Aorta (tissue), 5 donors: ENCODE measurements at places on chromosomes 2 and 18.
A peak's percentile ranks its signal among the peaks of the same experiment; 100 is the strongest.

GRCh38 chr2:179250848-179251504 is 13.7 kb downstream of the SESTD1 start:
- no peak for DNase-seq

DNA sequence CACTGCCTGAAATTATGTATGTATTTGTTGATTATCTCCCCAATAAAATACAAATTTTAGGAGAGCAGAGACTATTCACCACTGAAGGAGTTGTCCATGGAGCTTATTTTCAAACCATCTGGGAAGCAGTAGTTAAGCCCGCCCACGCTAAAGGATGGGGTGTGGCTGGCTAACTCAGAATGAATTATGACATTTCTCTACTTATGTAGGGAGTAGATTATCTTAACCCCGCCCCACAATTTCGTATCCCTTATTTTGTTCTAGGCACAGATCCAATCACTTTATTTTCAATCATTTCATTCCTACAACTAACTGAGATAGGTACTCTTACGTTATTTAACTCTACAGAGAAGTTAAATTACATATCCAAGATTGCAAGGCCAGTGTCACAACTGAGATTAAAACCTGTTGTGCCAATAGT is 1.4 kb upstream of the LAPTM4A start:
- peak; percentile 73 for DNase-seq

DNA sequence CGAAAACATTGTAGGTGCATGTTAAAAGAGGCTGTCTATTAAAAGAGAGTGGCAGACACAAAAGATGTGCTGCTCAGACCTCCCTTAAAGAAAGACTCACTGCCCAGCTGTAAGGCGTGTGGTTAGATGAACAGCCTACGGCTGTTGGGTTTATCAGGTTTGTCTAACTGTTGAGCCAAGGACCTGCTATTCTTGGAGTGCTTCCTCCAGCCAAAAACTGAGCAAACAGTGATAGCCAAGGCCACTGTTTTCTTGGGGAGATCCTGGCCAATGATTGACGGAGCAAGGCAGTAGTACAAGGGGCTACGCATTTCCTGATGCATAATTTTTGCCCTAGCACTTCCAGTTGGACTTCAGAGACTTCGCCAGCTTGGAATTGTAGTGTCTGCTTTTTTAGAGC is 1.4 kb upstream of the RAB3GAP1 start:
- DNase-seq = no peak

GRCh38 chr2:25714740-25715139 is 41.4 kb upstream of the DTNB start:
- DNase-seq = no peak

DNA sequence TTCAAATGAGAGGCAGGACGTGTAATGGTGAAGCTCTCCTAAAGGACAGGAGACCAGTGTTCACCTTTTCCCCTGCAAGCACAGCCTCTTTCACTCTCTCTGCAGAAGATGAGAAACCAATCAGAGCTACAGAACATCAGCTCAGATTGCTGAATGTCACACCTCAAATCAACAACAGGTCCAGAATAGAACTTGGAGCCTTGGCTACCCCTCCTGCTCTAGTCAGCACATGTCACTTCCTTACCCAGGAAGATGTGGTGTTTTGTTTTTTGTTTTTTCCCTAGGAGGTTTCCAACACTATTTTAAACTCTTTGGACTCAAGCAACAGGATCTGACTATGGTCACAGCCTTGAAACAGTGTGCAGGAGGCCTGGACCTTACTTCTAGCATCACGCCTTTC is 41.3 kb upstream of the PCBP1 start:
- no peak for DNase-seq

- DNase-seq = no peak
These were observed 435 bp downstream of the IFT172 start for GRCh38 chr2:27489118-27489497.

DNA sequence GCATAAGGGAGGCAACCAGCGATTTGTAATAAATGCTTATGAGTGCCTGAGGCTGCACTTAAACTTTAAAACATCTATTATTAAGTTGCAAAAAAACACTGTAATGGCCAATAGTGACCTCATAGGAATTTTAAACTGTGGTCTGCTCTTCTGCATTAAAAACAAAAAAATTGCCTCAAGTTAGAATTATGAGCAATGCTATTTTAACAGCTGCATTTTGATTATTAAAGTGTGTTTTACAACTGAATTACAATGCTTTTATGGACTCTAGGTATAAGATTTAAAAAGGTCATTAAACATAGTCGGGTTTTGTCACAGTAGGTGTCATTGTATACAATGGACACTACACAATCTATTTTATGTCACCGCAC is 528.7 kb upstream of the FANCL start:
- no peak for DNase-seq

DNA sequence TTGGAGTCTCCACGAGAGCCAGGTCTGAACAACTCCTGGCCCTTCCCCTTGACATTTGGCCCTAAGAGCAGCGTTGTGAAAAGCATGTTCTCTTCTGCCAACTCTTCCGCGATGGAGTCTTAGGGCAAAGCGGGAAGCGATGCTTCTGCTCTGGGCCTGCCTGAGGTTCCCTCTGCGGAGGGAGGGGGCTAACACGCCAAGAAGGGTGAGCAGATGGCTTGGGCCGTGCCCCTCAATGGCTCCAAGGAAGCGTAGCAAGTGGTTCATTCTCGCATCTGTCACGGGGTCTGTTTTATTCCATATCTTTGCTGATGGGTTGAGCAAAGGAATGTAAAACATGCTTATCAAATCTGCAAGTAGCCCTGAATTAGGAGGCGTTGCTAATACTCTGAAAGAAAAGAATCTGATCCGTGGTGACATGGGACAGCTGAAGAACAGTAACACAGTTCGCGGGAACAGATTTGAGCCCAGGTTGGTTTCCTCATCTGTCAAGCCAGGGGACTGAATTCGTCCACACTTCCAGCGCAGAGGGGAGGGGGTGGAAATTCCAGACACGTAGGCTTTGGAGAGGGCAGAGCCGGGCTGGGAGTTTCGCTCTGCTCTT is 38.0 kb downstream of the DNMT3A start:
- DNase-seq = no peak

DNA sequence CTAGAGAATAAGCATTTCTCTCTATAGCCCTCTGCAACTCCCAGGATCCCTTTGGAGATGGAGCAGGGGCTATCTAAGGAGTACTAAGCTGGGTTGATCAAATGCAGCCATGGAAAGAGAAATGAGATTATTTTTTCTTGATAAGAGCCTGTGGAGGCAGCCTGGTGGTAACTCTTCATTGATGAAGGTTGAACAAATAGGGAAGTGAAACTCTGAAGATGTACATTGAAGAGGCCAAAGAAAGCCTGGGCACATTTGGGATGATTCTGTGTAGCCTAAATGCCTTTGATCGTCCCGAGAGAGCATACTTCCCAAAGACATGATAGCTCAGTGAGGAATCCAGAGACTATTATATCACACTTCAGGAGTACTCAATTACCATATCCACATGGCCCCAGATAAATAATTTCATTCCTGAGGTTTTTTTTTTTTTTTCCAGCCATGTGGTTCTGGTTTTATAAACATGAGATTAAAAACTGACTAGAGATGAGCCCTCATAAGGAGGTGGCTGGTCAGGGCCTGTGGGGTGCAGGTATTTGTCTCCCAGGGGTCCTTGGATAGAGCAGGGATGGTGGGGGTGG is 192.5 kb downstream of the TPGS2 start:
- no peak for DNase-seq

DNA sequence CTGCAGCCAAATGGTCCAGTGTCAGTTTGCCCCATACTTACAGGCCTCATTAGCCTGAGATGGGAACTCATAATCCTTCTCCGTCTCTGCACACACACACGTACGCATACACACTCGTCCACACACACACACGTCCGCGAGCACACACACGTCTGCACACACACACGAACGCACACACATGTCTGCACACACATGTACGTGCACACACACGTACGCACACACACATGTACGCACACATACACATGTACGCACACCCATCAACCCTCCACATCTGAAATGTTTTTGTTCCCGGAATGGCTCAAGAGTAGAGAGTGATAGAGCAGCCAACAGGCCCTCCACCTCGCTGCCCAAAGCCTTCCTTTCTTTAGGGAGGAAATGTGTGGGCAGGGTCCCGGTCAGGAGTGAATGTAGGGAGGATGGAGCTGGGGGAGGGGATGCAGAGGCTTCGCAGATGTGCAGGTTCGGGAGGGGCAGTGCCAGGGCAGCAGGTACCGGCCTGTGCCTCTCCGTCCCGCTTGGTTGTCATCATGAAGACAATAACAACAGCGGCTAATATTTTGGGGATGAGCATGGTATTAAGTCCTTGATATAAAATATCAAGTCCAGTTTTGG is 52.7 kb downstream of the PTGR3 start:
- DNase-seq = no peak

DNA sequence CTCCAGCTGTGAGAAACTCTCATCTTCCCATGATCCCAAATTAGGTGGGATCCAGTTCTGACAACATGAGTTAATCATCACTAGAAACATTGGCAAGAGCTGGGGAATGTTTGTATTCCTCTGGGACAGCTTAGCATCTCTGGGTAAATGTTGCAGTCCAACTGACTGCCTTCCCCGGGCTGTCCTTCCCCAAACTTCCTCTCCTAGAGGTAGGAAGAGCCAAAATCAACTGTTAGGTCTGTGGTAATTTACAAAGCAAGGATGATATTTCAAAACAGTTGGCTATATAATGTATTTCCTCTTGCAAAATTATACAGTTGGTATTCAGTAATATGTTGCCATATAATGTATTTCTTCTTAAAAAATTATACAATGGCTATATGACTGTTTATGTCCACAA is 148.5 kb downstream of the MGAT5 start:
- DNase-seq = peak; percentile 52

DNA sequence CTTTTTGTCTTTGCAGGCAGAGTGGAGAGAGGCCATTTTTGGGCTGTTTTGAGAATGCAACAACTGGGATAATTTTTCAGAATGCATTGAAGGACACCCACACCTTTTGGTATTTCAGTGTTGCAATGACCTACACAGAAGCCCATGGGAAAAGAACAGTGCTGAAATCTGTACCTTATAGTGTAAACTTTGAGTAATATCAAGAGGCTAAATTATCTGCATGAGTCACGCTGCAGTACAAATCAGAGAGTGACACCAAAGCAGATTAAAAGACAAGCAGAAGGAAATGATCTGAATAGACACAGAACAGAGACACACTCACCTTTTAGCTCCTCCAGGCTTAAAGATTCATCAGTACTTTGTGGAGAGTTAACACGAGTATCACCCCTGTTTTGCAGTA is 265.3 kb downstream of the PAX3 start:
- DNase-seq = no peak

GRCh38 chr2:26884486-26884885 is 36.6 kb downstream of the DPYSL5 start:
- DNase-seq = no peak

DNA sequence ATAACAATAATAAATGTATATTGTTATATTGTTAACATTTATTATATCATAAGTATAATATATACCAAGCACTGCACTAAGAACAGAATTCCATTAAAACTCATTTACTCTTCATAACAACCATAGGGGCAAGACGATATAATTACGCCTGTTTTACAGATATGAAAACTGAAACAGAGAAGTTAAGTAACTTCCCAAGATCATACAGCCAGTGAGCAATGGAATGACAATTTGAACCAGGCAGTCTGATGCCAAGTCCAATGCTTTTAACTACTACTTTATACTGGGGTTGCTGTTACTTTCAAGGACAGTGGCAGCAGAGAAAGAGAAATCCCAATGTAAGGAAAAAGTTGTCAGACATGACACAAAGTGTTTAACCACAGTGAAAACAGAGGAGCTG is 338.8 kb upstream of the ID2 start:
- no peak for DNase-seq

- DNase-seq = no peak
These were observed 8.6 kb downstream of the PARD6G start for GRCh38 chr18:80238651-80239260.

- DNase-seq = no peak
These were observed 37.0 kb upstream of the YPEL5 start for GRCh38 chr2:30109856-30110255.
